Amniotic epithelial cell (primary cell): ENCODE measurements at places on chromosomes 6 and 20.

DNA sequence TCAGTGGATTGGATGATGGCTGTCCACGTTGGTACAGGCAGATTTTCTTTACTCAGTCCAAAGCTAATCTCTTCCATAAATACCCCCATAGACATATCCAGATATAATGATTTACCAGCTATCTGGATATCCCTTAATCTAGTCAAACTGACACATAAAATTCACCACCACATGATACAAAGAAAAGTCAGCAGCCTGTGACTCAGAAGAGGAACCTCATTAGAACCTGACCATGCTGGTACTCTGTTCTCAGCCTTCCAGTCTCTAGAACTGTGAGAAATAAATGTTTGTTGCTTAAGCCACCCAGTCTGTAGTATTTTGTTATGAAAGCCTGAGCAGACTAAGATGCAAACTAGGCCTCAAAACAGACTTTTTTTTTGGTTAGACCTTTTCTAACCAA lies 431.3 kb upstream of the RNF217 start:
- peak; percentile 71 for DNase-seq

DNA sequence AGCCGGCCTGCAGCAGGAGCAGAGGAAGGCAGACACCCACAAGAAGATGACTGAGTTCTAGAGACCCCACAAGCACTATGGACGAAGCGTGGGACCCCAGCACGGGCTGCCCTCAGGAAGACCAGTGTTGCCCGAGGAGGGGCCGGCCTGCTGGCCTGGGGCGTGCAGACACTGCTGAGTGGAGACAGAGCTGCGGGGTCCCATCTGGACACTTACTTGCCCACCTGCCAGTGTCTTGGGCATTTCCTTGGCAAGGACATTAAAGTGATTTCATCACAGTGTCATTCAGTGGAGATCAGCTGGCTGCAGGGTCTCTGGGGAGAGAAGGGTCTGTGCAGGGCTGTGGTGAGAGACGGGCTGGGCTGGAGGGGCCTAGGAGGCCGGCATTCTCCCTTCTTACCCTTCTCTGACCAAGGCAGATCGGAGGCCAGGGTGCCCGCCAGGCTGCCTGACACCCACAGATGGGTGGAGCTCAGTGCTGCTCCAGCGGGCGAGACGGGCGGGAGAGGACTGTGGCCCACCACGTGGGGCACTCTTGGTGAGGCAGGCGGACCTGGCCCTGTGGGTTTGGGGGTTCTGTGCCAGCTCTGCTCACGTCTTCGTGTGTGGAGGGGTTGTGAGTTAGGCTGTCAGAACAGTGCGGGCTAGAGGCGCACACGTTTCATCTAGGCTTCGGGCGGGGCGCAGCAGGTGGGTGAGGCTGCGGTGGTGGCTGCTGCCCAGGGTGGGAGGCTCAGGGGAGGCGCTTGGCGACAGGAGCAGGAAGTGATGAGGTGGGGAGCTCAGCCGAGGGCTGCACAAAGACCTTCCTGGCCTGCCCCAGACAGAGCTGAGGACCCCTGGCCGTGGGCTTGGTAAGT lies at the start of gene LIME1:
TSS of gene LIME1 (plus strand) at position 806 of the 860 bp plus-strand sequence. CDS start 886 bp downstream, outside the sequence.
- no peak for DNase-seq

DNA sequence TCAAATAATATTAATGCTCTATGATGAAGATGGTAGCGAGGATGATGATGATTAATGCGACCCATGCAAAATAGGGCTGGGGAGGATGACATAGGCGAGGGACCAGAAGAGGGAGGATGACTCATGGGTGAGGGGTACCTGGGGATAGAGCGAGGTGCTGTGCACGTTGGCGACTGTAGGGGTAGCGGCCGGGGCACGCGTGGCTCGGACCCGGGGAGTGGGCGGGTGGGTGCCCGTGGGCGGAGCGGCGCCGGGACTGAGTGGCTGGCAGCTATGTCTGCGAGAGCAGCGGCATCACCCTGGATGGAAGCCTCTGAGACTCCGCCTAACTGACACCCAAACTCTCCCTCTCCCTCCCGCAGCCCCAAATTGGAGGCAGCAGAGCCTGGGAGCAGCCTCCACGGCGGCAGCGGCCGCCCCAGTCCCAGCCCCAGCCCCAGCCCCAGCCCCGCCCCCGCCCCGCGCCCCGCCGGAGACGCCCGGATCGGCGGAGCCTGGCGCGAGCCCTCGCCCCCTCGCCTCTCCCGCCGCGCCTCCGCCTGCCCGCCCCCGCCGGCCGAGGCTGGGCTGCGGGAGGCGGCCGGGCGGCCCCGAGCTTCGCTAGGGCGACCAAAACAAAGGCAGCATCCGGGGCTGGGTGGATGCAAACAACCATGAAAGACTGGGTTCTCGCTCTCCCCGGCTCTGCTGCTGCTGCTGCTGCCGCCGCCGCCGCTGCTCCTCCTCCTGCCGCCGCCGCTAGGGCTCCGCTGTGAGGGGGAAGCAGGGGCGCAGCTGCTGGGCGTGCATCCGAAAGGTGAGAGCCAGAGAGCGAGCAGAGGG lies at the start of gene RIMS1:
TSS of gene RIMS1 (plus strand) at position 367 of the 822 bp plus-strand sequence. CDS start 474 bp downstream, outside the sequence.
- no peak for DNase-seq

GRCh38 chr6:142079130-142079529 lies 53.6 kb upstream of the GJE1 start:
- DNase-seq, result no peak

GRCh38 chr6:5412663-5413062 lies 151.3 kb downstream of the FARS2 start:
- DNase-seq, result no peak

GRCh38 chr6:137907170-137907569 lies 40.1 kb downstream of the TNFAIP3 start:
- no peak for DNase-seq

- DNase-seq, result no peak
These were observed 43.0 kb upstream of the CD2AP start for GRCh38 chr6:47434372-47435253.

DNA sequence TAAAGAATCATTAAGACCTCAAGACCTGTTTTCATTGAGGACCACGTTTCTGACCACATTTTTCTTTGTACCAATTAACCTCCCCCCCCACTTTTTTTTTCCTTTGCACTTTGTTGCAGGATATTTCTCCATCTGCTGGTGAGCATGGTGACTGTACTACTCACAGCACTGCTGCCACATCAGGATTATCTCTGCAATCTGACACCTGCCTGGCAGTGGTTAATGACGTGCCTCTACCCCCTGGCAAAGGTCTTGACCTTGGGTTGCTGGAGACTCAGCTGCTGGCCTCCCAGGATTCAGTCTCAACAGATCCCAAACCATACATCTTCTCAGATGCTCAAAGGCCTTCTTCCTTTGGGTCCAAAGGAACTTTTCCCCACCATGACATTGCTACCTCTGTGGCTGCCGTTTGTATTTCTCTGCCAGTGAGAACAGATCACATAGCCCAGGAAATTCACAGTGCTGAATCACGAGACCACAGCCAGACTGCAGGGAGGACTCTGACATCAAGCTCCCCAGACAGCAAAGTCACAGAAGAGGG lies 46.6 kb upstream of the EDN3 start:
- no peak for DNase-seq

DNA sequence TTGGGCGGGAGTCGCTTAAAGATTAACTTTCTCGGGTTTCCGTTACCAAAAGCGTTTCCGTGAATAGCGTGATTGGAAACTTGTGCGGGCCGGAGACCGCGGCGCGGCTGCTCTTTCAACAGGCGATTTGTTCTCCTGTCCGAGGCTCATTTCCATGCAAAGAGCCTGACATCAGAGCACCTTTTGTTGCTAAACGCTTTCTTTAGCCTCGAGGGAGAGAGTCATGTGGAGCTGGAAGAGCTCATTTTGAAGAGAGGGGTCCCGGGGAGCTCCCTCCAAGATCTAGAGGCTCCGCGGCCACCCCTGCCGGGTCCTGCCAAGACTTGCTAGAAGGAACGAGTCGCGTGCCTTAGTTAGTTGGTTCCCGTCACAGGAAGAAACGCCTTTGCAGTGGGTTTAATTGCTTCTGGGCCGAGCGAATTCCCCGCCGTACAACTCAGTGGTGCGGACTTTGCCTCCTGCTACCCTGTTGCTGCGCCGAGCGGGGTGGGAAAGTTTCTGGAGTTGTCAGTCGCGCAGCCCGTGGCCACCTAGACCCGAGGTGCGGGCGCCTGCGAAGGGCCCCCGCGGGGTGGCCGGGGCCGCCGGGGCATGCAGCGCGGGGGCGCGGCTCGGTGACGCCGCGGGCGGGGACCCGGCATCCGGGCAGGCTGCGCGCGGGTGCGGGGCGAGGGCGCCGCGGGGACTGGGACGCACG lies at the start of gene SASH1:
TSS of gene SASH1 (plus strand) at position 489 of the 697 bp plus-strand sequence. CDS start 230 bp downstream, outside the sequence.
- peak; percentile 79 for DNase-seq

DNA sequence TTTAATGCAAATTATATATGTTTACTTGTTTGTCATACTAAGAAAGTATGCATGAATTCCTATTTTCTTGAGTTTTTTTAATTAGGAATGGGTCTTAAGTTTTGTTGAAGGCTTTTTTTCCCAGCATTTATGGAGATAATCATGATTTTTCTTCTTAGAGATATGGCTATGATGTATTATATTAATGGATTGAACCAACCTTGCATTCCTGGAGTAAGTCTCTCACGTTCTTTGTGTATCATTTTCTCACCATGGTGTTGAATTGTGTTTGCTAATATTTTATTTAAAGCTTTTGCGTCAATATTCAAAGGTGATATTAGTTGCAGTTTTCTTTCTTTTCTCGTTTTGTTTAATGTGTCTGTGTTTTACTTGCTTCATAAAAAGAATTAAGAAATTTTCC lies 48.4 kb upstream of the SLC35D3 start:
- peak; percentile 34 for DNase-seq

- DNase-seq, result no peak
These were observed 97.7 kb downstream of the TMEM242 start for GRCh38 chr6:157225575-157225995.

- no peak for DNase-seq
These were observed 63.6 kb upstream of the SIRPA start for GRCh38 chr20:1831606-1832005.

DNA sequence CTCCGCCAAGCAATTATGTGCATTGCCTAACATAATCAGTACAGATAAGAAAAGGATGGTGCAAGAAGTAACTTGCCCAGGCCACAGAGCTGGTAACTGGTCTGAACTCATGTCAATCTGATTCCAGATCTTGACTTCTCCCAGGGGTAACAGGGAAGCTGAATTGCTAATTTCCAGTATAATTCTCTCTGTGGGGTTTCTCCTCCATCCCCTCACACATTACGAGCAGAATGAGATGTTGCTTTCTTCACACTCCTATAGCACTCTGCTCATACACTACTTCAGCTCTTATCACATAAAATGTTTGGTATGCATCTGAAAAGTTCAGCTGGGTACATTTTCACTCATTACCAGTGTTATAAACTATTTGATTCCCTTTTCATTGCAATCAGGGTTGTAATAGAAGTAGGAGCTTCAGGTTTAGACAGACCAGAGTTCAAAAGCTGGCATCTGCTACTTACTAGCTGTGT lies 24.0 kb upstream of the LRRC1 start:
- peak; percentile 93 for DNase-seq

GRCh38 chr6:40798069-40798770 lies 211.1 kb upstream of the LRFN2 start:
- no peak for DNase-seq

DNA sequence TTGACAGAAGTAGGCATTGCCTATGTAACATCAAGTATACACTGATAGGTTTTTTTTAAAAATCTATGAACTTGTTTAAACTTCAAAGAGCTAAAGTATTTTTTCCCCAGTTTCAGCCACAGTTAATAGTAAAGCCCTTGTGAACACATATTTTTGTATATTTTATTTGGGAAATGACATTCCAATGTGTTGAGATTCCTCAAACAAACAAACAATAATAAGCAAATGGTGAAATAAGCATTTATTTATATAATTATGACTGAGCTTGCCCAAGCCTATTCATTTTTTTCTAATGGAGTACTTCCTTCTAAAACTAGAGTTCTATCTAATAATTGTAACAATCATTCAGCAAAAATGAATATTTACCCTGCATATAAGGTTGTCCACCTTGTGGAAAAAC lies 12.5 kb downstream of the SYCP2 start:
- no peak for DNase-seq
